ENCODE measurements at places on chromosomes 4 and X.

GRCh38 chrX:132181364-132181763 lies 37.9 kb downstream of the RAP2C start:
- no peak for DNase-seq

DNA sequence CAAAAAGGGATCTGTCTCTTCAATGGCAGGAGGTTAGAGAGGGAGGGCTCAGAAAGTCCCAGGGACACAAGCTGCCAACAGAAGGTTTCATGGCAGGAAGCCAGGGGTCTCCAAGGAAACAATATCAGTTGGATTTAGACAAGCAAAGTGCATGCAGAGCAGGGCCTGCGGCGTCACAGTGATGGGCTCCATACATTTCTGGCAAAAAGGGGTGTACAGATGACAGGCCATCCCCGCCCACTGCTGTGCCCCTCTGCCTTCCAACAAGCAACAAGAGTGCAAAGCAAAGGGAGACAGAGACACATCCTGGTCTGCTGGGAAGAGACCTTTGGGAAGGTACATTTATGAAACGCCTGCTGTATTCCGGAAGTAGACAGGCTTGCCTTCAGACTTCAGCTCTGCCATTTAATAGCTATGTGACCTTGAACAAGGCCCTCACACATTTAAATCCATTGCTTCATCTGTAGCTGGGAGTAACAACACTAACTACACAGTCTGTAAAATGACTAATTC lies 121.2 kb downstream of the AFAP1 start:
- DNase-seq = no peak

GRCh38 chr4:69828828-69829227 lies 31.1 kb downstream of the SULT1E1 start:
- no peak for DNase-seq

- no peak for DNase-seq
Observed at GRCh38 chrX:19907794-19908193, 20.4 kb upstream of the SH3KBP1 start.

GRCh38 chr4:24927049-24927448 lies 14.2 kb upstream of the CCDC149 start:
- DNase-seq = no peak

DNA sequence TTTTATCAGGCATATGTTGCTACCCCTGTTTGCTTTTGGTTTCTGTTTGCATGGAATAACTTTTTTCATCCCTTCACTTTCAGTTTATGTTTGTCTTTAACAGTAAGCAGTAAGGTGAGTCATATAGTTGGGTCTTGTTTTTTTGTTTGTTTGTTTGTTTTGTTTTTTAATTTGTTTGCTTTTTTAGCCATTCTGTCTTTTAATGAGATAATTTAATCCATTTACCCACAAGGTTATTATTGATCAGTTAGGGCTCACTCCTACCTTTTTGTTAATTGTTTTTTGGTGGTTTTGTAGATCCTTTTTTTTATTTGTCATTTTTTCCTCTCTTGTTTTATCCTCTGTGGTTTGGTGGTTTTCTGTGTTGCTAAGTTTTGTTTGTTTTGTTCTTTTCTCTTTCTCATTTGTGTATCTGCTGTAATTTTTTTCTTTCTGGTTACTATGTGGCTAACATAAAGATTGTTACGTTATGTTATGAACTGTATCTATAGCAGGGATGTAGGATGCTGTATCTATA lies 379.5 kb upstream of the MAD2L1 start:
- no peak for DNase-seq

DNA sequence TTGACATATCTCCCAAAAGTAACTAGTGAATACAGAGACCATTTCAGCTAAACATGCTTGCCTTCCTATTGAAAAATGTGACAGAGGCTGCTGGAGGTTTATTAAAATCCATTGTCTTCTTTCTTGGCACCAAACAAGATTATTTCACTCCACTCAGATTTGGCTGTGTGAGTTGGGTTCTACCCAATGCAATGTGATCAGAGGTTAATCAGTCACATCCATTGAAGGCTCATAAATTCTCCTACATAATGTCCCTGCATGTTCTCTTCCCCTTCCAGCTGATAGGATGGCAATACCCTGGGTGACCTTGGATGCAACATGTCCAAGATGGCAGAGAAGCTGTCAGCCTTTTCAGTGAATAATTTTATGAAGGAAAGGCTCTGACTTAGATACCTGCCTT lies 54.5 kb downstream of the TKTL2 start:
- DNase-seq = no peak

- DNase-seq = no peak
Observed at GRCh38 chr4:141248029-141248428, 27.3 kb downstream of the ZNF330 start.

GRCh38 chrX:129609395-129609794 lies 45.4 kb downstream of the APLN start:
- no peak for DNase-seq

GRCh38 chr4:135966936-135967335 lies 1565.4 kb downstream of the PCDH18 start:
- DNase-seq = no peak

- no peak for DNase-seq
Observed at GRCh38 chrX:84188320-84188834, 378 bp upstream of the RPS6KA6 start.

DNA sequence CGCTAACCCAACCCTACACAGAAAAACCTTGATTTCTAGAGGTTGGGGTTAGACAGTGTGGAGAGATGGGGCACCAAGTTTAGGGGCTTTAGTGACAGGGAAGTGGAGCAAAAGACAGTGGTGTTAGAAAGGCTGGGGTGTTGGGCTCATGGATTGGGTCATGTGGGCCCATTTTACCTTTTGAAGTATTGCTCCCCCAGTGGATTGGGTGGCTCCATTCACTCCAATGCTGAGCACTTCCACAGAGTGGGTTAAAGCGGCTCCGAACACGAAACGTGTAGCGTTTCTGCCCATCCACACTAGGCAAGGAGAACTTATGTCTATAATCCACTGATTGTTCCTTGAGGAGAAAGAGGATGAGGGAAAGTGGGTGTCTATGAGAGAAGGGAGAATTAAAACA lies 2.3 kb downstream of the IL2RG start:
- DNase-seq = no peak

GRCh38 chr4:3689576-3690550 lies 76.3 kb upstream of the ADRA2C start:
- DNase-seq = no peak

- DNase-seq = no peak
Observed at GRCh38 chr4:182698212-182698611, 219.0 kb downstream of the DCTD start.

GRCh38 chrX:134797390-134797700 lies 139.1 kb upstream of the PLAC1 start:
- DNase-seq = no peak

GRCh38 chr4:104938624-104939023 lies 208.1 kb upstream of the TET2 start:
- no peak for DNase-seq

- no peak for DNase-seq
Observed at GRCh38 chrX:12814420-12814819, 23.2 kb downstream of the PRPS2 start.

- DNase-seq = no peak
Observed at GRCh38 chrX:123959281-123960063, 2.0 kb upstream of the STAG2 start.

DNA sequence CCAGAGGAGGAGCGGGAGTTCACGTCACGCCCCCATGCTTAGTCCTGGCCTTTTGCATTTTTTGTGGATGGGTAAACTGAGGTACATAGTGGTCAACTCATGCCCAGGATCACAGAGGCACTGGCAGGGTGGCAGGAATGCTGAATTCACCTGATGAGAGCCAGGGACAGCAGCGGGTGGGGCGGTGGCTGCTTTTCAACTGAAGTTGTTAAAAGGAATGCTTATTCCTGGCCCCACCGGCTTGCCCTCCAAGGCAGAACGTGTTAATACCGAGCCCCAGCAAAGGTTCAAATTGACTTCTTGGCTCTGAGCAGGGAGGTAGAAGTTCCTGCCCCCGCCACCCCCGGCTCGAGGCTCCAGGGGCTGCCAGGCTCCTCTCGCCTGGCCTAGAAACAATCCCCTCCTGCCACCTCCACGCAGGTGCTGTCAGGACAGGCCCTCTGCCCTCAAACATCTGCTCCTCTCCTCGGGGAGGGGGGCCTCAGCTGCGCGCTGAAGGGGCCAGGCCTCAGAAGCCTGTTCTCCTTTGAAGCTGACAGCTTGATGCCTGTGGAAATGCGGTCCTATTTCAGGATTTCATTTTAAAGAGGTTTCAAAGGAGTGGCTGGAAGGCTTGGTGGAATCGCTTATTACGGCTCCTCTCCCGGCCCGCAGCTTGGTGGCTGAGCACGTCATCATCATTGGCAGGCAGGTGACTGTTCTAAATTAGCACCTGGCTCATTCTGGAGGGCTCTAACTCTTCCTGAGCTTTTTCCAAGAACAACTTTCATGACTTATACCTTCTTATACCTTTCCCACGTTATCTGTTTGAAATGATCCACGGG lies 93.0 kb downstream of the PHKA2 start:
- no peak for DNase-seq

- DNase-seq = no peak
Observed at GRCh38 chrX:151970661-151971060, 3.8 kb downstream of the GABRE start.

DNA sequence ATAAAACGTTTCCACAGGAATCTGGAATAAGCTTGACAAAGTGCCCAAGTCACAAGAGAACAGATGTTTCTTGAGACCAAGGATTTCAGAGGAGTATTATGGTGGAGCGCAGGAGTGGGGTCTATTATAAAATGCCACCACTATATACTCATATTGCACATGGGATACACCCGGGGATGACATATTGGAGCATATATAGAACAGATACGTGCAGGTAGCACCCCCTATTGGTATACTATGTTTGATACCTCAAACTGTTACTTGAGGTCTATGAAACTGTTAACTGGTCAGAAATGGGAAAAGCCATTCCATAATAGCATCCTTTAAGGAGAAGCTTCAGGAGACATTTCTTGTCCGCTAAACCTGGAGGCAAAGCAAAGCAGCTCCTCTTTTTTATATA lies 86.0 kb downstream of the PCYT1B start:
- DNase-seq = no peak

DNA sequence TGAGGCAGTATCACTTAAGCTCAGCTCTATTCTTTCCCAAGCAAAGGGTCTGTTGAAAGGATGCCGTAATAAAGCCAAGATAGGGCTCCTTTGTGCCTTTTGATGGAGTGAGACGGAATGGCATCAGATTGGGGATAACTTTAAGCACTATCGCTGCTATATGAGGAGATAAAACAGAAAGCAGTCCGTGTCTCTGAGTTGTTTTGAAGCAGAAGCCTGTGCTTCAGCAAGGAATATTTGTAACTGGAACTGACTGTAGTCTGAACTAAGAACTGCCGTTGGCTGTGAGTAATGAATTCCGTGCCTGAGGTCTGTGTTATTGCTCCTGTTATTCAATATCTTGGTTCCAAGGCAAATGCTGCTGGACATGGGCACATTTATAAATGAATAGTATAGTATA lies 297.4 kb downstream of the ANKRD50 start:
- no peak for DNase-seq

DNA sequence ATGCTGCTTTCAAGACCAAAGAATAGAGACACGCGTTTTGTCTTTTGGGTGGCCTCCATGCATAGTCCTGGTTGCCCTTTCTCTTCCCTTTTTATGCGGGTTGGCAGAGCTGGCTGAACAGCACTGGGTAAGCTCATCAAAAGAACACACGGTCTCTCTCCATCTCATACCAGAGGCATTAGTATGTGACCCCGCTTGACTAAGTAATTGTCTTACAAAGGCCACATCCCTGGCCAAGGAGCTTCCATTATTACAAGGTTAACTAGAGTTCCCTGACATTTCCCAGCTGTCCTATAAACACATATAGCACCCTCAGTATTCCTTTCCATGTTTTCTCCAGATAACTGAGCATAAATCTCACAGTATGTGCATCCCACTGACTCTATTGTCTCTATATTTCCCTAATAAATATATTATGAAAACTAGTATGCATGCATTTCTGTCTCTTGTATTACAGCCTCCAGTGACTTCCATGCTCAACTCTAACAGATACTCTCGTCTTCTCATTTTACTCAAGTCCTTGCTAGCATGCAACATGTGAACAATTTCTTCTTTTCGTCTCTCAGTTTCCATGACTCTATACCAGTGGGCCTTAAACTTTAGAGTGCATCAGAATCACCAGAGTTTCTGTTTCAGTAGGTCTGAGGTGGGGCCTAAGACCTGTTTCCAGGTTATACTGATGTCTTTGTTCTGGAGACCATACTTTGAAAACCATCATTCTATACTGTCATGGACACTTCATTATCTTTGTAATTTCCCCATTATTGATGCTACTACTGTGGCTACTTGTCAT lies 247.7 kb upstream of the ARSJ start:
- no peak for DNase-seq

DNA sequence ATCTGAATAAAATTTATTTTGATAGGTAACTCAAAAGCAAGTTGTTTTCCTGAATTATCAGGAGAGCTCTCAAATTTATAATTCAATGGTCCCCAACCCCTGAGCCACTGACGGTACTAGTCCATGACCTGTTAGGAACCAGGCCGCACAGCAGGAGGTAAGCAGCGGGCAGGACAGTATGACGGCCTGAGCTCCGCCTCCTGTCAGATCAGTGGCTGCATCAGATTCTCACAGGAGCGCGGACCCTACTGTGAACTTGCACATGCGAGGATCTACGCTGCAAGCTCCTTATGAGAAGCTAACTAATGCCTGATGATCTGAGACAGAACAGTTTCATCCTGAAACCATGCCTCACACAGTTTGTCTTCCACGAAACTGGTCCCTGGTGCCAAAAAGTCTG lies 37.9 kb upstream of the SEC24B start:
- DNase-seq = no peak

GRCh38 chr4:73904491-73904890 lies 35.3 kb downstream of the CXCL1 start:
- no peak for DNase-seq

GRCh38 chrX:74160358-74160757 lies 143.6 kb upstream of the ZCCHC13 start:
- no peak for DNase-seq

DNA sequence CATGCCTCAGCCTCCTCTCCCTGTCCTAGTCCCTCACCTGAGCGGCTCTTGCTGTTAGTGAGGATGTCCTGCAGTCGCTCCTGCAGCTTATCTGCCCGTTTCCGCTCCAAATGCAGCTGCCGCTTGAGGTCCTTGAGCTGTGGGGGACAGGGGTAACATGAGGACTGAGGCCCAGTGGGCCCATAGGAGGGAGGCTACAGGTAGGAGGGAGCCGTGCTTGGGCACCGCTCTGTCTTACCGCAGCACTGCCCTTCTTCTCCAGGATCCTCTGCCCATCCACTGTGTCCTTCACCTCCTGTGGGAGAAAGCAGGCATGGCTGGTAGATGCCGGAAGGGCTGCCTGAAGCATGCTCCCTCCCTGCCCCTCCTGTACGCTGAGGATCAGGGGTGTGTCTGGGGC lies 9.5 kb upstream of the KCND1 start:
- DNase-seq = no peak

Data from esophagus squamous epithelium (tissue), 5 donors.